Activated T-cell treated with anti-CD3 and anti-CD28 coated beads for 48 hours (primary cell): ENCODE measurements at places on chromosomes 7 and 10.

GRCh38 chr10:126118476-126118875 lies 222.1 kb downstream of the FANK1 start:
- DNase-seq = no peak

DNA sequence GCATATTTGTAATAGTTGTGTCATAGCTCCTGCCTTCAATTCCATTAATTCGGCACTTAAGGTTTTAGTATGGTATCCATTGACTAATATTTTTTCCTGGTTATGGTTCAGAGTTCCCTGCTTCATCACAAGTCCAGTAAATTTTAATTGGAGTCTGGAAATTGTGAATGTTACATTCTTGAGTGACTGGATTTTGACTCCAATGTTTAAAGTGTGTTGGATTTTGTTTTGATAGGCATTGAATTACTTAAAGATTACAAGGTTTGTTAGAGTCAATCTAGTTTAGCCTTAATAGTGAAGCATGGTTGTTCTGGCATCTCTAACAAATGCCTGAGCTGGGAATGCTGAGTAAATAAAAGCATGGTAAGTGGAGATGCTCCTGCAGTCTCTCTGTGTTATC lies 326.6 kb upstream of the IGFBP3 start:
- DNase-seq = no peak

GRCh38 chr10:33542752-33543505 lies 208.5 kb upstream of the NRP1 start:
- DNase-seq = no peak

DNA sequence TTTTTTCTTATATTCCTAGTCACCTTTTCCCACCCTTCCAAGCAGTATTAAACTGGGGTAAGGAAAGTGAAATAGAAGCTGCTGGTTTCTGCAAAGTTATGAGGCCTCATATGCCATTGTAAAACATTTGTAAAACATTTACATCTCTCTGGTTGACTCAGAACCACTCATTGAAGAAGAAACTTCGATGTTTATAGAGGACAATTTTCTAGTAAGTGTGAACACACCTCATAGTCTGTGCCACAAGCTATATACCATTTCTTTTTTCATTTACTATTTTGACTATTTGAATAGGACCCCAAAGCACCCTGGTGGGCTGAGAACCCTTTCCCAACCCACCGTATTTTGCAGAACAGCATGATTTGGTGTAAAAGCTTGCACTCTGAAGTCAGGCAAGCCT lies 12.9 kb upstream of the ITGB1 start:
- DNase-seq = no peak

- no peak for DNase-seq
Observed at GRCh38 chr7:45927721-45928120, 6.6 kb upstream of the IGFBP3 start.

- DNase-seq = no peak
Observed at GRCh38 chr10:89574368-89574767, 39.0 kb upstream of the SLC16A12 start.

DNA sequence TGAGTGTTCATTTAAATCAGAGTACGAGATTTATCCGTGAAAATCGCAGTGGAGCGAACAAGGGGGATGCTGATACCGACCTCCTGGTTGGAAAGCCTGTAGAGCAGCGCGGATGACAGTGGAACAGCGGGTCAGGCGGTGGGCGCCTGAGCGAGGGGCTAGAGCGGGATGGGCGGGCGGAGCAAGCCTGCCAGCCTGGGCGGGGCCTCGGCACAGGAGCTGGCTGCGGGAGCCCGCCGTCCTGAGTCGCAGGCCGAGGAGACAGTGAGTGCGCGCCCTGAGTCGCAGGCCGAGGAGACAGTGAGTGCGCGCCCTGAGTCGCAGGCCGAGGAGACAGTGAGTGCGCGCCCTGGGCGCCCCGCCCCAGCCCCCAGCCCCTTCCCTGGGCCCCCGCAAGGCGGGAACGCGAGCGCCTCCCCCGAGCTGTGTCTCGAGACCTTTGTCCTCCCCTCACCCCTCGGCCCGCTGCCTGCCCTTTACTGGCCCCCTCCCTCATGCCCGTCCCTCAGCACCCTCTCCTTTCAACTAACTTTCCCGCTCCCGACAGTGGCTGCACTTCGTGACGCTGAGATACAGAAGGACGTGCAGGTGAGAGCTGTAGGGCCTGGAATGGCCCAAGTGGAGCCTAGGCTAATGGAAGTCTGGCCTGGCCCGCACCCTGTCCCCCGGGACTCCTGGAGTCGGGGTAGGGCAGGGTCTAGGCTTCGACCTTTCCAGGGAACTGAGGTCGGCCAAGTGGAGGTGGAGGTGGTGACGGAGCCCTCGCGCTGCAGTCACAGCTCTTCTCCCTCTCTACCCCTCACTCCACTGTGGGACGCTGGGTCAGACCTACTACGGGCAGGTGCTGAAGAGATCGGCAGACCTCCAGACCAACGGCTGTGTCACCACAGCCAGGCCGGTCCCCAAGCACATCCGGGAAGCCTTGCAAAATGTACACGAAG lies at the start of gene AS3MT:
Gene AS3MT, plus strand, starts transcription at position 213 of the 941 bp plus-strand sequence. Its CDS starts 123 bp downstream, at position 336.
- DNase-seq = peak; percentile 31

DNA sequence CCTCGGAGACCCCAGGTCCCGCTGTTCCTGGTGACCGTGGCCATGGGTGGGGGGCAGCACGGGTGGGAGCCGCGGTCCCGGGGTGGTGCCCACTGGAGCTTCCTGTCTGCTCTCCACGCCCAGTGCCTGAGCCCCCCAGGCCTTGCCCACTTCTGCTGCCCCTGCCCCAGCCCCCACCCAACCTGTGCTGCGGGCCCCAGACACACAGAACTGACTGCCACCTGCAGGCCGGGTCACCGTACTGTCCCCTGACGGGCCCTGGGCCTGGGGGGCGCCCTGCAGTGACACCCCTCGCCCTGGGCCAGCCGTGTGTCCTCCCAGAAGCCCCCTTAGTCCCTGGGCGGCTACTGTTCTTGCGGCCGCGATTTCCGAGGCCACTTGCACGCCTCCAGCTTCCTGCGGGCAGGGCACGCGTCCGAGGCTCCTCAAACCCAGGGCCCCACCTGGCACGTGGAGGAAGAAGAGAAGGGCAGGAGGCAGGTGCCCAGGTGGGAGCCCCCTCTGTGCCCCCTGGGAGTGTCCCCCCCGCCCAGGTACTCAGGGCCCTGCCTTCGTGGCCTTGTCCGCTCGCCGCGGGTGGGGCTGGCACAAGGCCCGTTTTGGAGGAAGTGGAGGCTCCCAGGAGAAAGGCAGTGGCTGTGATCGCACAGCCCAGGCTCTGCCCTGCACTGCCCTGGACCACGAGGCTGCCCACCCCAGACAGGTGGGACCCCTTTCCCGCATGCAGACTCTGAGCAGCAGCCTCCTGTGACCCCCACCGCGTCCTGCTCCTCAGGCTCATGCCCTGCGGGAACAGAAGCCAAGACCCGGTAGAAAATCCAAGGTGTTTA lies 10.4 kb downstream of the TMEM184A start:
- no peak for DNase-seq

- no peak for DNase-seq
Observed at GRCh38 chr7:98907570-98907969, 29.2 kb downstream of the TRRAP start.

DNA sequence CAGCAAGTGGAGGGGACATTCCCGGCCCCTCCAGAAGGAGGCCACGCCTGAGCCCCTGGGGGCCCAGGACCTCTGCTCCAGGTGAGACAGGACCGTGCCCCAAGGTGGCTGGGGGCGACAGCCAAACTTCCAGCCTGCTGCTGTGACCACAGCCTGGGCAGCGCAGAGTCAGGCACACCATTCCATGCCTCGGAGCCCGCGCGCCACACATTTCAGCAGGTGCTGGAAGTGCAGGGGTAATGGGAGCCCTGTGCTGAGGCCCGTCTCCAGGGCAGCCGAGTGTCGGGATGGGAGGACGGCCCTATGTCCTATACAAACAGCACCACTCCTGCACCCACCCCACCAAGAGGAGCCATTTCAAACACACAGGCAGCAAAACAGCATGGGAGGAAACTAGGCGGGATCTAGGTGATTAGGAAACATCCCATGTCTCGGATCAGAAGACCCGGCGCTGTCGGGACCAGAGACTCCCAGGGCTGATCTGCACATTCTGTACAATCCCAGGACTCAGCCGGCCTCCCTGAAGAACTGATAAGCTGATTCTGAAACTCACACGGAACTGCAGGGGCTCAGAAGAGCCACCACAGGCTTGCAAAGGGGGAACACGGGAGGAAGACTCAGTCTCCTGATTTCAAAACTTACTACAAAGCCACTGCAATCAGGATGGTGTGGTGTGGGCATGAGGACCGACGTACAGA lies 272.3 kb downstream of the ELFN1 start:
- no peak for DNase-seq

DNA sequence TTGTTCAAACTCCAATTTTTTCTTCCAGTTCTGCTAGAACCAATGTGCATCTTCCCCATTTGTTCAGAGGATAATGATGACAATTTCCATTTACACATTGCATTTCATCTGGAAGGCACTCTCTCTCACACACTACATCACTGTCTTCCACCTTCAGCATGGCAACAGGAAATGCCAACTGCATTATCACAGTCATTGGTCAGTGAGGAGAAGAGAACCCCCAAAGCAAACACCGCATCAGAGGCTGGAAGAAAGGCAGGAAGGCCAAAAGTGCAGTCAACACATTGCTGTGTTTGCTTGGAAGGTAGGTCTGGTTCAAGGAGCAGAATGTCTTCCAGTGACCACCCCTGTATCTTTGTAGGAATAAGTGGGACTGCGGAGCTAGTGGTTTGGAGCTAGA lies 192.2 kb upstream of the RHOBTB1 start:
- DNase-seq = no peak
